ENCODE measurements at places on chromosomes 1 and 21. TPM values are rescaled to one million over a fixed set of nuclear protein-coding genes. Genes with fewer than 3 reads are reported as not detected.

Gene TNFSF18
- not detected for total RNA-seq

Gene OR2G6
- total RNA-seq, result not detected

Gene NHLH2
- not detected for total RNA-seq

Gene DNASE2B
- total RNA-seq, result not detected

Gene PCP4
- not detected for total RNA-seq

DNA sequence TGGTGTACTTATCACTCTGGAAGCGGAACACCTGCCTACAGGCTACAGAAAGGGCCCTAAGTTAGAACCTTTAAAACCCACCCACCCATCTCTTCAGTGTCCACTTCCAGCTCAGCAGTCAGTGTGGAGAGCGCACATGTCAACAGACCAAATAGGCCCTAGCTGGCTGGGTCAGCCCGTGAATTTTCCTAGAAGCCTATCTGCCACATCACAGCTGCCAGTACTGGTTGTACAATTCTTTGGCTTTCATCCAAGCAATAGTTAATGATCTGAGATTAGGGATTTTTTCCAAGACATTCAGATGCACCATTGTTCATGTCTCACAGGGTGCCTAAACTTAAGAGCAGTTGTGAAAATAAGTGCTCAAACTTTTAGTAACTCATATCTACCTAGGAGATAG is 197.1 kb downstream of the KCNK2 start:
- H3K4me3 ChIP-seq, result no peak overlapping the region
- H3K27ac ChIP-seq, result no peak overlapping the region
- no peaks in the 10 kb centered on the region for H3K27me3 ChIP-seq
- no peak for DNase-seq
- H3K36me3 ChIP-seq, result no peaks in the 10 kb centered on the region

GRCh38 chr1:228830954-228831481 is 95.7 kb downstream of the RHOU start:
- no peaks in the 10 kb centered on the region for H3K27me3 ChIP-seq
- no peak overlapping the region for H3K27ac ChIP-seq
- no peak overlapping the region for H3K4me3 ChIP-seq
- no peak for DNase-seq
- H3K4me1 ChIP-seq, result no peaks in the 10 kb centered on the region
- no peaks in the 10 kb centered on the region for H3K36me3 ChIP-seq

GRCh38 chr1:7470904-7471638 is 300.0 kb upstream of the VAMP3 start:
- H3K4me3 ChIP-seq, result no peak overlapping the region
- DNase-seq, result no peak
- no peaks in the 10 kb centered on the region for H3K27me3 ChIP-seq
- H3K4me1 ChIP-seq, result no peaks in the 10 kb centered on the region
- H3K36me3 ChIP-seq, result no peaks in the 10 kb centered on the region

GRCh38 chr1:53552981-53553733 is 94.0 kb downstream of the DMRTB1 start:
- H3K27me3 ChIP-seq, result no peaks in the 10 kb centered on the region
- no peak overlapping the region for H3K27ac ChIP-seq
- DNase-seq, result no peak
- no peaks in the 10 kb centered on the region for H3K4me1 ChIP-seq
- no peaks in the 10 kb centered on the region for H3K36me3 ChIP-seq

GRCh38 chr1:19360432-19360831 is 48.3 kb downstream of the SLC66A1 start:
- no peaks in the 10 kb centered on the region for H3K36me3 ChIP-seq
- no peaks in the 10 kb centered on the region for H3K27me3 ChIP-seq
- DNase-seq, result no peak
- no peaks in the 10 kb centered on the region for H3K4me1 ChIP-seq

- H3K36me3 ChIP-seq, result no peaks in the 10 kb centered on the region
- peak within 1 kb of the TSS; percentile 73 for H3K4me3 ChIP-seq
- no peaks in the 10 kb centered on the region for H3K27me3 ChIP-seq
- H3K4me1 ChIP-seq, result peaks cover 56% of the 10 kb centered on the region
- no peak within 1 kb of the TSS for H3K27ac ChIP-seq
These were observed at the start of gene PAQR7 for GRCh38 chr1:25875154-25875855. Gene PAQR7 (minus strand): TSS chr1:25875708. CDS start chr1:25863839, 11,869 bp downstream.

- H3K27ac ChIP-seq, result no peak overlapping the region
- H3K4me1 ChIP-seq, result peaks cover 3% of the 10 kb centered on the region
- no peaks in the 10 kb centered on the region for H3K36me3 ChIP-seq
These were observed 40.6 kb upstream of the GPR153 start for GRCh38 chr1:6301526-6301925.

DNA sequence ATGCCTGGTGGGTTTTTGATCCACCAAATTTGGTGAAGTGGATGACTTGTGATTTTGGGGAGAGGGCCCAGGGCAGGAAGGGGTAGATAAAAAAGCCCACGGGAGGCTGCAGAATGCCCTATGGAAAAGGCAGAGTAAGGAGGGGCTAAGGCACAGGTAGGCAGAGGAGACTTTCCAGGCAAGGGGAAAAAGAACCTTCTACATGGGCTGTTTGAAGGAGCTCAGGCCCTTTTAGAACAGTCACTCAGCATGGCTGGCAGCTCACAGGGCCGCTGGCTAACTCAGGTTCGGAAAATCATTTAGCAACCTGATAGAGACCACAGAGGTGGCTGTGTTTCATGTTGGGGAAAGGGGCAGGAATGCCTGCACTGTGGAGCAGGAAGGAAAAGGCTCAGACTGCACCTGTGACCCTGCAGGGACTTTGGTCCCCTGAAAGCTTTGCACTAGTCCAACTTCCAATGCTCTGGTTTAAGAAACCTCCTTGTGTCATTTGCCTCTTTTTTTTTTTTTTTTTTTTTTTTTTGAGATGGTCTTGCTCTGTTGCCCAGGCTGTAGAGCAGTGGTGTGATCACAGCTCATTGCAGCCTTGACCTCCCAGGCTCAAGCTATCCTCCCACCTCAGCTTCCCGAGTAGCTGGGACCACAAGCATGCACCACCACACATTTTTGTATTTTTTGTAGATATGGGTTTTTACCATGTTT is 58.5 kb upstream of the ENAH start:
- DNase-seq, result peak; percentile 17
- H3K4me1 ChIP-seq, result no peaks in the 10 kb centered on the region
- H3K4me3 ChIP-seq, result no peak overlapping the region
- H3K36me3 ChIP-seq, result no peaks in the 10 kb centered on the region

GRCh38 chr1:110433803-110434202 is 17.1 kb upstream of the PROK1 start:
- no peak overlapping the region for H3K4me3 ChIP-seq
- H3K27ac ChIP-seq, result no peak overlapping the region
- peaks cover 11% of the 10 kb centered on the region for H3K4me1 ChIP-seq

DNA sequence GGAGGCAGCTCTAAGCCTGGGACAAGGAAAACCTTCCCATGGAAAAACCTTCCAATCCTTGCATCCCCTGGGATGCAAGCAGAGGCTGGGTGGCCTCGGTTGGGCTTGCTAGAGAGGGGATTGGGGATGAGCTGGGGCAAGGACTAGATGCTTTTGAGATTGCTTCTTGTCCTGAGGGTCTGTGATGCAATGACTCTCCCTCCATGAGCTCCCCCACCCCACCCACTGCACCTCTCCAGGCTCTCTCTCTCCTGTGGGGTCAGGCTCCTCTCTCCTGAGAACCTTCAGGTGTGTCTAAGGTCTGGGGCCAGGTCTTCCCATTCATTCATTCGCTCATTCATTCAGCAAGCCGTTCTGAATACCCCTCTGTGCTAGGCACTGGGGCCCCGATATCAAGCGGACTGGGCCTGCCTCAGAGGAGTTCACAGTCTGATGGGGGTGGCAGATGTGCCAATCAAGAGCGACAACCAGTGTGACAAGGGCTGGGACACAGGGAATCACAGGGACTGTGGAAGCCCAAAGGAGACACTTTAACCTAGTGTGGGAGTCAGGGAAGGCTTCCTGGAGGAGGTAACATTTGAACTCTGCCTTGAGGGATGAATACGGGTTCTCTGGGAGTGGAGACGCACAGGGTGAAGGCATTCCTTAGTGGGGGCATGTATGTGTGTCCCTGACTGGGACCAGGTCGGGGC is 6.5 kb downstream of the LDLRAD1 start:
- no peak for DNase-seq
- no peaks in the 10 kb centered on the region for H3K27me3 ChIP-seq
- H3K27ac ChIP-seq, result no peak overlapping the region
- no peak overlapping the region for H3K4me3 ChIP-seq
- no peaks in the 10 kb centered on the region for H3K4me1 ChIP-seq
- no peaks in the 10 kb centered on the region for H3K36me3 ChIP-seq

GRCh38 chr1:180246579-180246978 is 16.5 kb downstream of the LHX4 start:
- H3K4me1 ChIP-seq, result no peaks in the 10 kb centered on the region
- H3K27ac ChIP-seq, result no peak overlapping the region
- no peaks in the 10 kb centered on the region for H3K27me3 ChIP-seq

DNA sequence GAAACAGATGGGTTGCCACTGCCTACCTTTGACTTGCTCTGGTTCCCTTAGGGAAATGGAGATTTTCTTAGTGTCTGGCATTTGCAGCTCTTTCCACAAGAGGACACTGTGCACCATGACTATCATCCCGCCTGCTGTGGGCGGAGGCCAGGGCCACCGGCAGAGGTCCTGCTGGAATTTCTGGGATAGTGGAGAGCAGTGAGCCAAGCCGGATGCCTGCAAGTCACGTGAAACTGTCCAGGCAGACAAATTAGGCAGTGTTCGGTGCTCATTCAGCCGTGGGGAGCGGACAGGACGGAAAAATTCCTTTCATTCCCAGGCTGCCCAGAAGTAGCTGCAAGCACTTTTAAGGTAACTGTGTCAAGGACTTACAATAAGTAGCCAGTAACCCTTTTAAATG is 43.4 kb downstream of the IGSF5 start:
- H3K4me3 ChIP-seq, result no peak overlapping the region
- no peaks in the 10 kb centered on the region for H3K4me1 ChIP-seq
- H3K36me3 ChIP-seq, result no peaks in the 10 kb centered on the region
- H3K27me3 ChIP-seq, result no peaks in the 10 kb centered on the region
- peak; percentile 48 for DNase-seq

DNA sequence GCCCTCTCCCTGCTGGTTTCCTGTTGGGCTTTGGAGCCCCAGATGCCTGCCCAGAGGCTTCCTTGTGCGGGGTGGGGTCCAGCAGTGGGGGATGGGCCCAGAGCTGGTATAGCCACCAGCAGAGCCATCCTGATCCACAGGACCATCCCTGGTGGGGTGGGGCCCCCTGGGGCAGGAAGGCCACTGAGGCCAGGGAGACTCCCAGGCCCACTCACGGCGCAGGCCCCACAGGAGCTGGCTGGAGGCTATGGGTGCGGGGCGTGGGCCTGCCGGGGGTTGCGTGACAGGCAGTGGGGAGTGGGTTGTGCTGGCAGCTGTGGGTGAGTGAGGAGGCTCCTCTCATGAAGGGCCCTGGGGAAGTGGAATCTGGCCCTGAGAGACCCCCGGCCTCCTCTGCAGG is 5.7 kb downstream of the LRRC3 start:
- no peak overlapping the region for H3K27ac ChIP-seq
- no peaks in the 10 kb centered on the region for H3K4me1 ChIP-seq
- H3K27me3 ChIP-seq, result no peaks in the 10 kb centered on the region

DNA sequence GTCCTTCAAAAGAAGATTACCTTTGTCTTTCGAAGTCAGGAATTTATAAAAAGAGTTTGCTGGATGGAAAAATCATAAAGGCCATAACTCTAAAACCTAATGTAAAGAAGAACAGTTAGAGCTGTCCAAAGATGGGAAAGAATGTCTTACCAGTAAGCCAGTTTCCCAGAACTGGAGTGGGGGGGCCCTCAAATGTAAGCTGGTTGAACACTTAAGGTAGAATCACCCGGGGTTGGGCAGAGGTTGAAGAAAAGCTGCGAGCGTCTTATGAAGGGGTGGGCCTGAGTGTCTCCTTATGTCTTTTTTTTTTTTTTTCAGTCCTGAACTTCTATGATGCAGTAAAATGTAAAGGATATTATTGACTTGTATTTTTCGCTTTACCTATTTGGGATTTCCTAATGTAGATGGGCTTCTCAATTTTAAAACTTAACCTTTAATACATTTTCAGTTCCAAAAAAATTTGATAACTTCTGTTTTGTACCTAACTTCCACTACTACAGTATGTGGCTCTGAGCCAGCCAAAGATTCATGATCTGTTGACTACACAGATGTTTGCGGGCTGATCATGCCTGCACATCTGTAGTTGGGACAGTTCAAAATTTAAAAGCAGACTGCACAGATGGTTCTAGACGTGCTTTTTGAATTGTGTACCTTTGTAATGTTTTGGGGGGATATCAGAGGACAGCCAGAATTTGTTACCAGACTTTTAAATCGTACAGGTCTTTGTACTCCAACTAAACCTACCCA is 43.6 kb downstream of the NFYC start:
- no peaks in the 10 kb centered on the region for H3K27me3 ChIP-seq
- peaks cover 28% of the 10 kb centered on the region for H3K4me1 ChIP-seq
- H3K36me3 ChIP-seq, result peaks cover 39% of the 10 kb centered on the region
- H3K4me3 ChIP-seq, result no peak overlapping the region

GRCh38 chr21:39397646-39398385 is 47.8 kb downstream of the LCA5L start:
- no peaks in the 10 kb centered on the region for H3K27me3 ChIP-seq
- no peak overlapping the region for H3K4me3 ChIP-seq
- no peak overlapping the region for H3K27ac ChIP-seq
- H3K4me1 ChIP-seq, result no peaks in the 10 kb centered on the region
- peaks cover 5% of the 10 kb centered on the region for H3K36me3 ChIP-seq

DNA sequence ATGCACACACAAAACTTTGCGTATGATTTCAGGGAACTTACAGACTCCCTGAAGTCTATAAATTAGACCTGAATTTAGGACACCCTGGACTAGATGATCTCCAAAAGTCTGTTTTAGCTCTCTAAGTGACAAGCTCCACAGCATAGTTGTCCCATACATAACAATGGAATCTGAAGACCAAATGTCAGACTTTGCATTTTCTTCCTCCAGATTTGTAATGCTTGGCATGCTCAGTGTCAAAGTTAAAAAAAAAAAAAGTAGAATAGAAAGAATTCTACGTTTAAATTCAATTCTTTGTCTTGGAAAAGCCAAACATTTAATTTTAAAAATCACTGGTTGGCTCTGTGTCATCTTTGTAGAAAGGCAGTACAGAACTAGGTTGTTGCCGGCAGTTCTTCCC is 66.7 kb downstream of the OLFML2B start:
- no peak for DNase-seq
- no peaks in the 10 kb centered on the region for H3K36me3 ChIP-seq
- H3K27ac ChIP-seq, result no peak overlapping the region
- no peaks in the 10 kb centered on the region for H3K27me3 ChIP-seq
- H3K4me1 ChIP-seq, result peaks cover 3% of the 10 kb centered on the region
- H3K4me3 ChIP-seq, result no peak overlapping the region

DNA sequence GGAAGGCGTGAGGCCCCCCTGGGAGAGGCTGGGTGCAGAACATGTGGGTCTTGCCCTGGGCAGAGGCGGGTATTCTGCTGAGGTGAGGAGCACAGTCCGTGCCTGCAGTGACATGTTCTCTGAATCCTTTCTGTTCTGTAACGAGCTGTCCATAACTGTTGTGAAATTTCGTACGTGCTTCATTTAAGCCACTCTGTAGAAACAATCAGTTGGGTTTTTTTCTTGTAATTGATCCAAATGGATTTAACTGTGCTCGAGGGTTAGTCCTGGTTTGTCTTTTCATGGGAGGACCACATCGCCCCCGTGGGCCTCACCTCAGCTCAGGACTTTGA is 45.4 kb upstream of the DIP2A start:
- no peak for DNase-seq
- 0 out of 2 replicates have a peak, but pooled peaks cover 3% of the 10 kb centered on the region for H3K36me3 ChIP-seq
- no peak overlapping the region for H3K27ac ChIP-seq
- H3K4me1 ChIP-seq, result no peaks in the 10 kb centered on the region
